ENCODE measurements at places on chromosomes 3 and 15.

GRCh38 chr3:89467898-89468363, 360.5 kb downstream of the EPHA3 start:
- no peak for DNase-seq

- DNase-seq = no peak
Measured at GRCh38 chr3:160479376-160479775, 29.8 kb upstream of the TRIM59 start.

DNA sequence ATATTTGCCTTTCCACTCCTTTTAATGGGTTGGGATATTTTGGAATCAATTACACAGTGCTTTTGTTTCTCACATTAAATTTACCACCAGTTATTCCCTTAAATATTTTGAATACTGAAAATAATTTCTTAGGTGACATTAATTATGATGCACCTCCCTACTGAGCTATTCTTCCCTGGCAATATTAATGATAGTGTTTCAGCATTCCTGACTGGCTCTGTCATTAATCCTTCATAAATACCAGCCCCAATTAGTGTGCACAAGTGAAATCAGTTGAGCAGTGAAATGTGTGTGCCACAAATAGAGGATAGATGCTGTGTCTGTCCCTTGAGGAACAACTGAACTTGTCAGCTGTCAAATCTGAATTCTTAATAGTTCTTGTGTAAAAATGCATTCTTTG, 304.0 kb downstream of the CACNA2D3 start:
- DNase-seq = no peak

GRCh38 chr3:5054098-5054497, 68.0 kb upstream of the ARL8B start:
- DNase-seq = no peak

GRCh38 chr15:63555507-63555906, 41.7 kb upstream of the FBXL22 start:
- no peak for DNase-seq

- DNase-seq = no peak
Measured at GRCh38 chr3:35254917-35255316, 384.4 kb upstream of the ARPP21 start.

- no peak for DNase-seq
Measured at GRCh38 chr3:189941125-189941524, 179.6 kb downstream of the P3H2 start.

- no peak for DNase-seq
Measured at GRCh38 chr15:90161950-90162361, 39.2 kb upstream of the SEMA4B start.

DNA sequence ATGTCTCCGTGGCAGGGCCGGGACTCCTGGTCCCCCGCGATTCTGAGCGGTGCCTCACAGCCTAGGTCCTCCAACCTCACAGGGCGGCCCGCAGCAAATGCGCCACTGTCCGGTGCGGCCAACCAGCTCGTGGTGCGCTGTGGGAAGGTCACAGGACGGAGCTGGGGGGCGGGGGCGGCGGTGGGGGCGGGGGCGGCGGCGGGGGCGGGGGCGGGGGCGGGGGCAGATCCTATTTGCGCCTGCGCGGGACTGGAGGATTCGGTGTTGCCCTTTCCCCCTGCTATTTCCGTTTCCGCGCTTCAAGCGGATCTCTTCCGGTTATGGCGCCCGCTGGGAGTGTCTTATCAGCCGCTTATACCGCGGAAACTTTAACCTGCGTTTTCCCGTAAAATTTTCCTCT, 106.7 kb upstream of the SNRPN start:
- peak; percentile 60 for DNase-seq

DNA sequence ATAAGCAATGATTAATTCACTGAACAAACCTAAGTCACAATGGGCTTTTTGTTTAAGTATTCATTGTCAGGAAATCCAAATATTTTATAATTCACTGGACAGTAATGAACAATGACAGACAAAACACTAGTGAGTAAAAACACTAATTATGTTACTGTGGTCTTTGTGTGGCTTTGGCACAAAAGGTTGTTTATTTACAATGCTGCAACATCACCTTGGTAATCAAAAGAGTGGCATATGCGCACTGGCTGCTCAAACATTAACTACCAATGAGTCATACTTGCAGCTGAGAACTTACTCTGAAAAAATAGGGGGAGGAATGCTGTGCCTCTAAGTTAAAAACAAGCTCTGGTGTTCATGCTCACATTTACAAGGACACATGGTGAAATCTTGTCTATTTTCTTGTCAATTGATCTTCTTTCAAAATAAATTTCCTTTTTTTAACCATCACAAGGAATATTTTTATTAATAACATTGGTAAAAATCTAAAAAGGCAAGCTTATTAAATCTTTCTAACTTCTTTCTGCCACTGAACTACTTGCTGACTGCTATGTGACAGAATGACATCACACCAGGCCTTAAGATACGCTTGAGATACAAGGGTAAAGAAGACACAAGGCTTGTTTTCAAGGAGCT, 85.2 kb upstream of the PPIB start:
- peak; percentile 86 for DNase-seq

GRCh38 chr3:57959423-57960173, 48.6 kb upstream of the FLNB start:
- no peak for DNase-seq

GRCh38 chr15:76636059-76636458, 269.1 kb downstream of the SCAPER start:
- DNase-seq = no peak

DNA sequence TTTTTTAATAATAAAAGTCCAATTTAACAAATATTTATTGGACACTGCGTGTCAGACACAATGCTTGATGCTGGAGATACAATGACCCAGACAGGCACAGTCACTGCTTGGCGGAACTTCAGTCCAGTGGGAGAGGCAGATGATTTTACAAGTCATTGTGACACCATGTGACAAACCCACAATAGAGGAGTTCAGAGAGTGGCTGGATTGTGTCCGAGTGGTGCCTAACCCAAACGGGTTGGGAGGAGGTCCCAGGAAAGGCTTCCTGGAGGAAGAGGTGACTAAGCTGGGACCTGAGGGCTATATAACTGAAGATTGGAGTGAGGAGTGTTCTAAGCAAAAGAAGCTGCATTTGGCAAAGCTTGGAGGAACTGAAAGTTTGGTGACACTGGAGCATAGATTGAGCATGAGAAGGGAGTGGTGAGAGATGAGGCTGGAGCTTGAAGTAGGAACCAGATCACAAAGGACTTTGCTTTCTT, 41.4 kb downstream of the CRTC3 start:
- DNase-seq = no peak

GRCh38 chr3:12758025-12758781, 856 bp downstream of the TMEM40 start:
- peak; percentile 38 for DNase-seq

DNA sequence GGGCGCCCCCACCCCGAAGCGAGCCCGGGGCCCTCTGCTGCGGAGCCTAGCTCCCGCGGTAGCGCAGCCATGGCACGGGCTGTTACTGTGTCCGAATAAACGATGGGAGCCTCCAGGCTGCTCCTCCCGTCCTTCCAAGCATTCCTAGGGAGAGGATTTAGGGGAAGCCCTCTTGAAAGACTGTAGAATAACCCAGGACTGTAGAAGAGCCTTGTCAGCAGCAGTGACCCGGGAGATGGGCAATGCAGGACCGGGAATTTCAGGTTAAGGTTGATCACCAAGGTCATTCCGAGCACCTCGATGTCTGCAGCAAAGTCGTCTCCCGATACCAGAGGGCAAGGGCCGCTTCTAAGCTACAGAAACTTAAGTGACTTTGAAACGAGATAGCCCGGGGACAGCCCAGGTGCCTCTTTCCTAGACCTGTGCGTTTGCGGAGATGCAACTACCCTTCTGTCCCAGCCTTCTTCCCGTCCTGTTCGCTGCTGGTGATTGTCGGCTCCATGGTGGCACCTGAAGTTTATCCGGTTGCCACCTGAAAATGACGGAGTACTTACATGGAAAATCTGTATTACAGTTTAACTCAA, 753 bp upstream of the MYO5A start:
- DNase-seq = peak; percentile 5
